Activated T-helper 1 cell treated with anti-CD3 and anti-CD28 coated beads, Interleukin-12 subunit alpha, Interleukin-12 subunit beta, Interleukin-2, Interleukin-4 antibody, amounts not matched to agents 30 ng/mL and 10 ng/mL and 1 ng/mL, durations not matched to agents 14 hours and 24 hours and 36 hours (primary cell): ENCODE measurements at places on chromosomes 2 and 18. TPM values are rescaled to one million over a fixed set of nuclear protein-coding genes. Genes with fewer than 3 reads are reported as not detected.

GRCh38 chr2:8252997-8253694 is 428.7 kb upstream of the ID2 start:
- peaks cover 7% of the 10 kb centered on the region for H3K36me3 ChIP-seq
- H3K4me3 ChIP-seq, result no peak overlapping the region
- no peak overlapping the region for H3K27ac ChIP-seq
- H3K4me1 ChIP-seq, result peaks cover 30% of the 10 kb centered on the region
- H3K27me3 ChIP-seq, result peaks cover 15% of the 10 kb centered on the region

GRCh38 chr2:120984452-120985173 is 248.9 kb downstream of the GLI2 start:
- H3K4me1 ChIP-seq, result no peaks in the 10 kb centered on the region
- H3K36me3 ChIP-seq, result no peaks in the 10 kb centered on the region
- H3K27ac ChIP-seq, result no peak overlapping the region
- H3K27me3 ChIP-seq, result no peaks in the 10 kb centered on the region
- DNase-seq, result no peak

Gene EVX2
- total RNA-seq, result not detected in 2 replicates

- H3K27me3 ChIP-seq, result peaks cover 12% of the 10 kb centered on the region
- no peaks in the 10 kb centered on the region for H3K36me3 ChIP-seq
- H3K4me1 ChIP-seq, result no peaks in the 10 kb centered on the region
- no peak overlapping the region for H3K27ac ChIP-seq
- H3K4me3 ChIP-seq, result no peak overlapping the region
- no peak for DNase-seq
These were observed 11.3 kb downstream of the GPR17 start for GRCh38 chr2:127657232-127657595.

Gene TFCP2L1
- total RNA-seq, result 0.02 TPM in 1 of 2 replicates, not detected in the other

Gene KIF5C
- total RNA-seq, result 17.9 and 20.7 TPM in 2 replicates

DNA sequence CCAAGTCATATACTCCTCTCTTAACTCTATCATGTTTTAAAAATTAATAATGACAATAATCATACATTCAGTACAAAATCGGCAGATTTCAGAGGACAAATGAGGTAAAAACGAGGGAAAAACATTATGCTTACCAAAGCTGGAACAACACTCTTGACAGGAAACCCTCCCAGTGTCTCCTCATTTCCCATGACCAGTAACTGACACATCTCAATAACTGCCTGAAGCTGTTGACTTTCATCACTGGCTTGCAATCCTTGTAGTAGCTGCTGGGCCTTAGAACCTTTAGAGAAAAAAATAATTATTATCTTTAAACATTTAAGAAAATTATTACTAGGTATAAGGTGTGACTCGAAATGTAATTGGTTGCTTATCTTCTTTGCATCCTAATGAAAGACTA is 103.6 kb downstream of the TRIP12 start:
- no peak overlapping the region for H3K27ac ChIP-seq
- DNase-seq, result no peak
- peaks cover 32% of the 10 kb centered on the region for H3K4me1 ChIP-seq
- H3K4me3 ChIP-seq, result no peak overlapping the region
- no peaks in the 10 kb centered on the region for H3K27me3 ChIP-seq
